ENCODE measurements at places on chromosomes 7 and 10.

DNA sequence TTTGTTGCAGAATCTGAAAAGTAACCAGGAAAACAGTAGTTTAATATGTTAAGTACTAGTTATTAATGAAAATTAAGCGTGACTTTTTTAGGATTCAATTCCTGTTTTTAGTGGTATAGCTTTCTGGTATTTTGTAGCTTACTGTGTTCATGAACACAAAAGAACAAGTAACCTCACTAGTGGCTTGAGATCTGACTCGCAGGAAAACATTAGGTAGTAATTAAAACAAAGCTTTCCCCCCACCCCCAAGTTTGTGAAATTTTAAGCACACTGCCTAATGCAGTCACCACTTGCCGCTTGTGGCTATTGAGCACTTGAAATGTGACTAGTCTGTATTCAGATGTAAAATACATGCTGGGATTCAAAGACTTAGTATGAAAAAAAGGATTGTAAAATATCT, 102.5 kb upstream of the RPA3 start:
- no peak for DNase-seq

GRCh38 chr7:3860932-3861331, 559.9 kb downstream of the SDK1 start:
- DNase-seq: no peak

- DNase-seq: peak; percentile 58
These were observed 3.9 kb downstream of the HPS6 start for GRCh38 chr10:102069071-102069470.

GRCh38 chr7:80896906-80897598, 21.8 kb downstream of the SEMA3C start:
- DNase-seq: no peak

DNA sequence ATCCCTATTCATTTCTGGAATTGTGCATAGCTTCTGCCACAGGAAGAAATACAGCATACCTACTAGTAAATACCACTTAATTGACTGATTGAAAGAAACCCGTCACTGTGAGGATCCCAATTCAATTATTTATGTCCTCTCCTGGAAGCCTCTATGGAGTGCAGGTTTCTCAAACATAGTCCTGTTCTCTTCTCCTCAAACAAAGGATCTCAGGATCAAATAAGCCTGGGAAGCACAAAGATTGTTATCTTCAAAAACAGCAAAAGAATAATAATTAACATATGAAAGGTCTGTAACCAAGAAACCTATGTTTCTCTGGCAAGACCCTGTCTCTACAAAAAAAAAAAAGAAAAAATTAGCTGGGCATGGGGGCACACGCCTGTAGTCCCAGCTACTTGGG, 127.3 kb downstream of the KCNMA1 start:
- no peak for DNase-seq

DNA sequence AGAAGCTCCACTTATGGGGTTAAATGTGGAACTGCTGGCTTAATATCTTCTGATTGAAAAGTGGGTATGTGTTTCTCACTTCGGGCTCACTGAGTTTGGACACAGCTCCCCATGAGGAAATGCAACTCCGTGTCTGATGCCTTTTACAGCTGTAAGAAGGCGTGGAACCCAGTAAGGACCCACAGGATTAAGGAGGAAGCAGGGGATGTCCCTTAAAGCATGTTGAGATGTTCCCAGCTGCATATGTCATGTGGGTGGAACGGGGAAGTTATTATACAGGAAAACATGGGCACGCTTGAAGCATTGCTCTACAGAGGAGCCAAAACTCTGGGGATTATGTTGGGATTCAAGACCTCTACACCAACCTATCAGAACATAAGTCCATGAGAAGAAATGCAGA, 224.4 kb downstream of the NEBL start:
- no peak for DNase-seq

- DNase-seq: no peak
These were observed 6.6 kb downstream of the NIPSNAP2 start for GRCh38 chr7:55970978-55971377.

- DNase-seq: no peak
These were observed 102.4 kb upstream of the LRGUK start for GRCh38 chr7:134024739-134025138.

DNA sequence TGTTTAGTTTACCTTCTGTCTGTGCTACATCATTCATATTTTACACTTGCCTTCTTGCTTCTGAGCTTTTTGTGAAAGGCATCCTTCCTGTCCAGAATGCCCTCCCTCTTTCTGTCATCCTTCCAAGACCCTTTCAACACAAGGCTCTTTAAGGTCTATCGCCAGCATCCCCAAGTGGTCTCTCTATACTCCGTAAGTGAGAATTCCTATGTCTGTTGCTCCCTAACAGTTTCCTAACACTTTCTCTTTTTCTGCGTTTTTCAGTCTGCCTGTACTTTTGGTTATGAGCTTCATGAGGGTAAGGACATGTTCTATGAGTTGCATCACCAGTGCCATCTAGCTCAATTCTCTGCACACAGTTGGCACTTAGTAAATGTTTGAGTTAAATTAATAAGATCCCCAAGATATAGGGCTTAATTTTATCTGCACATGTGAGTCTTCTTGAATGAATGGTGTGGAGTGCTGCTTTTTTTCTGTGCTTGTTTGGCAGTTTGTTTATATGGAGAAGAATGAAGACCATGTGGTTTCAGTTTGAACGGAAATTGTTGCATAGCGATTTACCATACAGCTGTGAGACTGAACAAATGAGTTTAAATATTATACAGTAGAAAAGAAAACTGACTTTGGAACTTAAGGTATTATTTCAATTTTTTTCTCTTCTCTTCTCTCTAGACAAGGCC, 29.4 kb downstream of the RABGEF1 start:
- no peak for DNase-seq

GRCh38 chr7:116227678-116228239, 17.4 kb downstream of the TES start:
- no peak for DNase-seq

DNA sequence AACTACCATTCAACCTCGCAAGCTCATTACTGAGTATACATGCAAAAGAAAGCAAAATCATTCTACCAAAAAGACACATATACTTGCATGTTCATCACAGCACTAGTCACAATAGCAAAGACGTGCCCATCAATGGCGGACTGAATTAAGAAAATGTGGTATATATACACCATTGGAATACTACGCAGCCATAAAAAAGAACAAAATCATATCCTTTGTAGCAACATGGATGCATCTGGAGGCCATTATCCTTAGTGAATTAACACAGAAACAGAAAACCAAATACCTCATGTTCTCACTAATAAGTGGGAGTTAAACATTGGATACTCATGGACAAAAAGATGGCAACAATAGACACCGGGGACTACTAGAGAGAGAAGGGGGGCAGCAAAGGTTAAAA, 6.4 kb downstream of the TRDMT1 start:
- no peak for DNase-seq

DNA sequence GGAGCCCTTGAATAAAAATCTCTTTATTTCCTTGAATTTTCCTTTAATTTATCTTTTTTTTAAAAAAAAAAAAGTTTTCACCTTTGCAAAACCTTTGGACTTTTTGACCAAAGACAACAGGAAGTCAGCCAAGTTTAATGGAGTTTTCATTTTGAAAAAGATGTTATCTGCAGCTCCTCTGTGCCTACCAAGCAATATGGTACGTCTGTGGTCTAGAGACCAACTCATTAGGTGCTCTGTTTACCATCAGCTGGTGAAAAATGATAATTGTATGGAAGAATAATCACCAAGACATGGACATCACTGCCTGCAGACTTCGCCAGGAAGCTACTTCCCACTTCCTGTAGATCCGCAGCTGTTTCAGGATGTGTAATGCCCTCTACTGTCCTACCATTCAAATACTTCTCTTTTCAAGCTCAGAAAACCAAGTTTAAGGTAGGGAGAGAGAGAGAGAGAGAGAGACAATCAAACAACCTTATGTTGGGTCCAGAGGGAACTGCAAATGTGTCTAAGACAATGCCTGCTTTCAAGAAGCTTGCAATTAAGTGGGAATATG, 18.7 kb downstream of the PLXNA4 start:
- DNase-seq: peak; percentile 45

GRCh38 chr10:128957221-128957620, 509.8 kb upstream of the MGMT start:
- no peak for DNase-seq

DNA sequence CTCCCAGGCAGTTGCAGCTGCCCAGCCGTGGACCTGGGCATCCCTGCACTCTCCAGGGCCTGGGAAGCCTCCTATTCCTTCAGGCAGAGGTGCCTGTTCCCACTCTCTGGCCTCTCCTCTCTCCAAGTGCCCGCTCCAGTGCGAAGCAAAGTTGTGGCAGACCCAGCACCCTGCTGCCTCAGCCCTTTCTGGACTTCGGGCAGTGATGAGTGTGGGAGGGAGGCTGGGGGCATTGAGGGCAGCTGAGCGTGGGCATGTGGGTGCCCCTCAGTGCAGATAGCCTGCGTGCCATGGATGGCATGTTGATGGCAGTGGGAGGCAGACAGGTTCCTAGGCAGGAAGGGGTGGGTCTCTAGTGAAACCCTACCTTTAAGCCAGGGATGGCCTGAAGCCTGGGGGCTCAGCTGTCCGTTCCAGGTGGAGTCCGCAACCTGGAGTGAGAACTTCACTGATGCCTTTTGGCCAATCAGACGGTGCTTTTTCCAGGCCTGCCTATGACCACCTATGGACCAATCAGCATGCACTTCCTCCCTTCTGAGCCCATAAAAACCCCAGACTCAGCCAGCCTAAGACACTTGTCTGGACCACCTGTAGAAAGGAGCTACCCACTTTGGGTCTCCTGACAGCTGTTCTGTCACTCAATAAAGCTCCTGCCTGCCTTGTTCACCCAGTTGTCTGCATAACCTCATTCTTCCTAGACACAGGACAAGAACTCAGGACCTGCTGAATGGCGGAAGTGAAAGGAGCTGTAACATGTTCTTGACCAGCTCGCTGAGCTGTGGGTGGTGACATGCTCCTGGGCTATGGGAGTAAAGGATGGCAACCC, 26.1 kb downstream of the SVIL start:
- no peak for DNase-seq

GRCh38 chr7:120990468-120991118, 2.1 kb downstream of the CPED1 start:
- DNase-seq: no peak

- DNase-seq: no peak
These were observed 59.8 kb downstream of the C10orf67 start for GRCh38 chr10:23284674-23285335.

GRCh38 chr7:69937097-69937496, 338.8 kb downstream of the AUTS2 start:
- DNase-seq: no peak

- DNase-seq: no peak
These were observed 138.1 kb upstream of the EFCAB10 start for GRCh38 chr7:105719395-105719794.

DNA sequence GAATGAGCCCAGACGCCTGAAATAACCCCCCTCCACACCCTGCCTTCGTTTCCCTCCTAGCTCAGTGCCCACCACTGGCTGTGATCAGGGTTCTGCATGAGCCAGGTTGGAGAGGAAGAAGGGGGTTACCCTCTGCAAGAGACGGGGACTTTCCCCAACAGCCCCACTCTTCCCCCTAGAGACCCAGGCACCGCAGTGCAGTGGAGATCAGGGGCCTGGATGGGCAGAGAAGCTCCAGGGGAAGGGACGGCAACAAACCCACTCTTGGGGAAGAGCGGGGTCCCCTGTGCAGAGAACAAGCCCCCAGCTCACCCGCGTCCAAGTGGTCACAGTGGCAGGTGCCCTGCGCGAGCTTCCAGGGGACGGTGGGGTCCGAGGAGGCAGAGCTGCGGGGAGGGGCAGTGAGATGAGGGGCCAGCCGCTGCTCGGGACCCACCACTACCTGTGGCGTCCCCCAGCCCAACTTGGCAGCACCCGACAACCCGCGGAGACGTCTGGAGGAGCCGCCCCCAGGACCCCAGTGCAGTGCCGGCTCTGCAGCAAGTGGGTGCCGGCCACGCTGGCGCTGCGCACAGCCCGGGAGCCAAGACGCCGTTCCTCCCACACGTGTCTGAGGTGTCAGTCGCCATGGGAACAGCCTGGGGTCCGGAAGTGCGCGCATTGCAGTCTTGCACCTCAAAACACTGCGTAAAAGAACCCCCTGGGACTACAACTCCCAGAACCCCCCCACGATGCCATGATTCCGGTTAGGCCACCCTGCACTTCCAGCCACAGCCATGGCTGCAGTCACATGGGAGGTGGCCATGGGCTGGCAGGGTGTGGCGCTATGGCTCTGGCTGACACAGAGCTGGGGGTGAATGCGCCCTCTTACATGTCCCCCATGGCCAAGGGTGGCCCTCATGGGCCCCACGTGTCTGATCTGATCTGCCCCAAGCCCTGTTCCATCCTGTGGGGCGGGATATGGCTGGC, 45.8 kb upstream of the WIPI2 start:
- DNase-seq: no peak

- DNase-seq: no peak
These were observed 131.5 kb downstream of the RPS24 start for GRCh38 chr10:78165172-78165571.

DNA sequence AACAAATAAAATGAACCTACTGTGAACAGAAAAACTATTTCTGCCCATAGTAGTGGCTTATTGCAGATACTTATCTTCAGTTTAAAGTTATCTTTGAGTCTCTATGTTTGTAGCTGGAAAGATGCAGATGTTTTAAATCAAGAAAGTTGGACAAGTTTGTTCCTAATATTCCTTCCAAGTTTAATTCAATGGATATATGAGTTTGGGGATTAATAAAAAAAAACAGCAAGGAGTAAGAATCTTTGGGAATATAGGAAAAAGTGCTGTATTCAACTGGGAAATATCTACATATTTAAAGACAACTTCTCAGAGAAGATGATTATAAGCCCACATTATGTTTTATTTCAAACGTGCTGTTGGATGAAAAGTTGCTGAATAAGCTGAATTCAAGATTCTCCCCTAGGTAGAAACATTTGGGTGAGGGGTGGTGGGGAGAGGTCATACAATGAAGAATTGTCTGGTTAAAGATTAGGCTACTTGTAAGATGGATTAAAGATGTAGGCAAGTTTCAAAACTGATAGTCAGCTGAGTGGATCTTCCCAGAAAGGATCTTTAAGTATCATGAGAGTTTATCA, 1135.2 kb downstream of the CNTNAP2 start:
- DNase-seq: no peak

GRCh38 chr10:6514180-6514579, 65.9 kb downstream of the PRKCQ start:
- no peak for DNase-seq
